Fibroblast of skin of right quadriceps (primary cell): ENCODE measurements at places on chromosomes 4 and X.

DNA sequence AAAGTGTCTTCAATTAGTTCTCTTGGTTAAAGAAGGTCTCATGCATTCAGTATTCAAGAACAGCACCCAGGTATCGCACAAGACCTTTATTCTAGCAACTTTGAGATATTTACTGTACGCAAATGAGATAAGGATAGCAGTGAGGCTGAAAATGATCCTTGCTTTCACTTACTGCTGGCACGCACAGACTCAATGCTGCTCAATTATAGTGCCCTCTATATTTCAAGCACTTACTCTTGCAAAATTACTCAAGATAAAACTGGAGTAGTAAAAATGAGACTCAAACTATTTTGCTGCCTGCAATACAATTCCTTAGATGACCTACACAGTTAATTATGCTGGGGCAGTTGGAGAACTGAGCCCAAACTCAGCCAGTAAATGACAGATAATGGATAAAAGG, 60.9 kb downstream of the ADGRA3 start:
- DNase-seq = no peak

- no peak for DNase-seq
Observed at GRCh38 chrX:132590350-132591026, 101.7 kb upstream of the MBNL3 start.

GRCh38 chr4:110735686-110736085, 112.8 kb upstream of the PITX2 start:
- DNase-seq = peak; percentile 28

- DNase-seq = no peak
Observed at GRCh38 chrX:12958461-12958860, 16.4 kb upstream of the TMSB4X start.

DNA sequence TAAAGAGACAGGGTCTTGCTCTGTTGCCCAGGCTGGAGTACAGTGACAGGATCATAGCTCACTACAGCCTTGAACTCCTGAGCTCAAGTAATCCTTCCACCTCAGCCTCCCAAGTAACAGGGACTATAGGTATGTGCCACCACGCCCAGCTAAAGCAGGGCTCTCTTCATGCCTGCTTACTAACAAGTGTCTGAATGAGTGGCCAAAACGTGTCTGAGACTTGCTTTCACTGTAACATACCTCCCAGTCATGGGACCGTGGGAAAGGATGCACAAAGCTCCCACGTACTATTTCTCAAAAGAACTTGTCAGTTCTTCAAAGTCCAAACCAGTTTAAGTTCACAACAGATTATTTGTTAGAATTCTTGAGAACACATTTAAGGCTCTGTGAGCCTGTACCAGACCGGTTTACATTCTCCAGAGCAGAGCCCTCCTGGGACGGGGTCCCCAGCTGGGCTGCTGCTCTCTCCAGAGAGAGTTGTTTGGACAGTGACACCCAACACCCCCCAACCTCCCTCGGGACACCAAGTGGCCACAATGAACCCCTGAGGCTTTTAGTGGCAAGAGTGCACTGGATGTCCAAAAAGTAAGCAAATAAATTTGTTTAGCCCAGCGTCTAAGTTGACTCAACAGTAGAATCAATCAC, 24.1 kb downstream of the SH3KBP1 start:
- DNase-seq = no peak

- DNase-seq = peak; percentile 2
Observed at GRCh38 chr4:18917689-18918088, 896.1 kb upstream of the LCORL start.

DNA sequence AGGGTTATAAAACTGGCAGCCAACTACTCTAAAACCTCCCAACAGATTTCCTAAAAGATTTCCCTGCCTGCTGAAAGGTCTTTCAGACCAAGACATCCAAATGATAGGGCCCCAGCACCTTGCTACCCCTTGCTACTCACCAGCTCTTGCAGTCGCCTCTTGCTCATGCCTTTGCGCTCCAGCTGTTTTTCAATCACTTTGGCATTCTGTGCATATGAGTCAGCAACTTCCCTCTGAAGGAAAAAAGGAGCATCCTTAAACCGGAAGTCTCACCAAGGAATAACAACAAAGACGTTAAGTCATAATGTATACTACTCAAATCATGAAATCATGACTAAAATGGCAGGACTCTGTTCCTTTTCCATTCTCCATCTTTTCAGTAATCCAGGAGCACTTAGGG, 24.0 kb downstream of the STEEP1 start:
- peak; percentile 77 for DNase-seq

DNA sequence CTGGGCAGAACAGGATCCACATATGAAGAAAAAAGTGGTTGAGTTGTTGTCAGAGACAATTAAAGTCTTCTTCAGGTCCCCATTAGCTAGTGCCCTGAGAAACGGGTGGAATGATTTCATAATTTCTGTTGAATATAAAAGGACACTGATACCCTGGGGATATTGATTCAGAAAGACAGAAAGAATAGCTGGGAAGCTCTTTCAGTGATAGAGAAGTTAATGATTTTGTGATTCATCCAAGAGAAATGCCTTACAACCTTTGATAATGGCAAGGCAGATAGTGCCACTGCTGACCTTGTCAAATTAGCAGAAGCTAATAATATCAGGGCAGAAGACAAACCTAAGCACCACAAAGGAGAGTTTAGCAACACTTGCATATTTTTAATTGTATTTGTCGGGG, 37.9 kb downstream of the UNC5C start:
- no peak for DNase-seq

DNA sequence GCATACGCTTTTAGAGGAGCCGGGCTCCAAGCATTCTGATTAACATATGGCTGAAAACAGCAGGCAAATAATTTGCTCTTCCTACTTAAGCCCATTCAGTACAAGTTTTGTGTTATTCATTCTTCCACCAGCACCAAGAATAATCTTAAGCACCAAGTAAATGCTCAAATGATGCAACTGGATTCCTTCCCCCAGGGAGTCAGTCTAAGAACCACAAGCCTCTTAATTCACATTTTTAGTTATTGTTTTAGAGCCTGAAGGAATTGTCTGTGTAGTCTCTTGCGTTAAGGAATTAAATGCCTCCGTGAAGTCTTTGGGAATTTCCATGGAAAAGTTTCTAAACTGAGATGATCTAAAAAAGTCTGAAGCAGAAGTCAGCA, 61.5 kb upstream of the MAGEB2 start:
- peak; percentile 28 for DNase-seq

GRCh38 chrX:49082271-49082871, 2.7 kb upstream of the WDR45 start:
- no peak for DNase-seq

- DNase-seq = no peak
Observed at GRCh38 chrX:22758807-22759481, 240.8 kb upstream of the DDX53 start.

GRCh38 chr4:36394352-36394903, 113.0 kb downstream of the DTHD1 start:
- no peak for DNase-seq

DNA sequence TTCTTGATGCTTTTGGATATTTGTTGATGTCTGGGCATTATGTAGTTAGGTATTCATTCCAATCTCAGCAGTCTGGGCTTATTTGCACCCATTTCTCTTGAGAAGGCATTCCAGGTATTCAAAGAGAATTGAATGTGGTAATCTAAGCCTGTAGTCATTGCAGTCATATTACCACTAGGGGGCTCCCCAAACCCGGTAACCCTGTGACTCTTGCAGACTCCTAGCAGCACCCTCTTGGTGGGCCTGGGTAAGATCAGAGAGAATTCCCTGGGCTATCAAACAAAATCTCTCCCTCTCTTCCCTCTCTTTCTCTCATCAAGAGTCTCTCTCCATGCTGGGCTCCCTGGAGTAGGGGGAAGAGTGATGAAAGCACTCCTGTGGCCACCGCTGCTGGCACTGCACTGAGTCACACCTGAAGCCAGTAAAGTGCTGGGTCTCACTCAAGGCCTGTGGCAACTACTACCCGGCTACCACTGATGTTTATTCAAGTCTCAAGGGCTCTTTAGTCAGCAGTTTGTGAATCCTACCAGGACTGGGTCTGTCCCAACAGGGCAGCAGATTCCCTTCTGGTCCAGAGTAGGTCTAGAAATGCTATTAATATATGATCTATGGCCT, 187.7 kb upstream of the NUDT10 start:
- DNase-seq = peak; percentile 28

DNA sequence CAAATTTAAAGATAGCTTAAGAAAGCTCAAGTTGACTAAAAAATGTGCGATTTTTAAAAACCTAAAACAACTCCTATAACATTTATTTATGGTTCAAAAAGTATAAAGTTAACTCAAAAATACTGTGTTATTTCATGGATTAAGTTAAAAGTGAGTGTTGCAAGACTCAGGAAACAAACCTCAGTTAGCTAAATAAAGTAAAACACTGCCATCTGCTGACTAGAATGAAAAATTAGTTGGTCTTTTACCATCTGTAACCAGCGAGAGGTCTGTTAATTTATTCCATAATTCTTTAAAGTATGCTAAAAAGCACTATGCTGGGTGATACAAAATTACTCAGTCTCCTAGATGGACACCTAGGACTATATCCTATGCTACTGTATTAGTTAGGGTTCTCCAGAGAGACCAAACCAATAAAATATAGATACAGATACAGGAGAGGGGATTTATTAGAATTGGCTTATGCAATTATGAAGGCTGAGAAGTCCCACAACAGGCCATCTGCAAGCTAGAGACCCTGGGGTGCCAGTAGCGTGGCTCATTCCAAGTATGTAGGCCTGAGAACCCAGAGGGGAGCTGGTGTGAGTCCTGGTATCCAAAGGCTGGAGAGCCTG, 4.9 kb upstream of the WDFY3 start:
- DNase-seq = peak; percentile 57

DNA sequence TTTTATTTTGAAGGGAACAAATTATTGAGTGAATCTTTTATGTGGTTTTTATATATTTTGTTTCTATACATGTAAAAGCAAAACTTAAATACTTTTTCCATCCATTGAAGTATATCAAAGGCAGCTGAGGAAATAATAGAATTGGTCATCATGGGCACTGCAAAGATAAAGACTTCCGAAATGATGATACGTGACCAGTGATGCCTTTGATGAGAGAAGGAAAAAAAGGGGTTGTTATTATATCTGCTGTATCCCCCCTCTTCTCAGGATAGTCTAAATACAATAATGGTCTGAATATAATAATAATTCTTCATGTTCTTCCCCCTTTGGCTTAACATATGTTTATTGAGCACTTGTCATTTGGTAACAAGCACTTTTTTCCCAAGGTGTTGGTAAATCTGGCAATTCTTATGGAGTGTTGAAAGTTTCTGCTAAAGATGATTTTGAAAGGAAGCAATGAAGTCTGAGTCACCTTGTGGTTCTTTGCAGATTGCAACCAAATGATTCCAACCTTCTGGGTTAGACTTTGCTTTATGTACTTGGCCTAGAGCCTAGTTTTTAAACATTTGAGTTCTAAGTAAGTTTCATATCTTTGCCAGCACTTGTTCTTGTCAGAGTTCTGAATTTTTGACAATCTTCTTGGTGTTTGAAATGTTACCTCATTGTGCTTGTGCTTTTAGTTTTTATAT, 60.8 kb downstream of the USP9X start:
- DNase-seq = peak; percentile 86

DNA sequence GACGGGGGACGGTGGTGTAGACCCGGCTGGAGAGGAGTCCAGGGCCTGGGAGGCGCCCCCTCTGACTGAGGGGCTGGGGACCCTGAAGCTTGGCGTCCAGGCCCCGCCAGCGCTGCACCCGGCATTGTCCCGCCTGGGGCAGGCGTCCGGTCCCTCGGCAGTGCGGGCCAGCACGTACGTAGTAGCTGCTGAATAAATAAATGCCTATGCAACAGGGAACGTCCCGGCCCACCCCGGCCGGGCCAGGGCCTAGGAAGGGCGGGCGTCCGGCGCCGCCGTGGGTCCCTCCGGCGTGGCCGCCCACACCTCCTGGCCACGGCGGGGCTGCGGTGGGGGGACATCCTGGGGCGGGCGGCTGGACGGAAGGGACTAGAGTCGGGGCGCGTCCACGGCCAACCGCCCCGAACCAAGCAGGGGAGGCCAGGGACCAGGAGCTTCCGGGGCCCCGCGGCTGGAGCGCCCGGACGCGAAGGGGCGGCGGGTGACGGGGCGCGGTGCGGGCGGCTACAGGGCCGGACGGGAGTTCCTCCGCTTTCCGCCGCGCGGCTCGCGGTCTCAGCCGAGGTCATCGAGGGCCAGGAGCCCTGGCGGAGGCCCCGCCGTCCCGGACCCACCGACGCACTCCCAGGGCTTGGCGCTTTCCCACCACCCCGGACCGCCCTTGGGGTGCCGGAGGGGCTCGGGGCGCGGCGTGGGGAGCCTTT, 886 bp upstream of the WWC2 start:
- peak; percentile 45 for DNase-seq

- no peak for DNase-seq
Observed at GRCh38 chrX:2272337-2272736, 228.4 kb downstream of the DHRSX start.

GRCh38 chr4:1799387-1800375, 6.6 kb downstream of the FGFR3 start:
- DNase-seq = no peak

DNA sequence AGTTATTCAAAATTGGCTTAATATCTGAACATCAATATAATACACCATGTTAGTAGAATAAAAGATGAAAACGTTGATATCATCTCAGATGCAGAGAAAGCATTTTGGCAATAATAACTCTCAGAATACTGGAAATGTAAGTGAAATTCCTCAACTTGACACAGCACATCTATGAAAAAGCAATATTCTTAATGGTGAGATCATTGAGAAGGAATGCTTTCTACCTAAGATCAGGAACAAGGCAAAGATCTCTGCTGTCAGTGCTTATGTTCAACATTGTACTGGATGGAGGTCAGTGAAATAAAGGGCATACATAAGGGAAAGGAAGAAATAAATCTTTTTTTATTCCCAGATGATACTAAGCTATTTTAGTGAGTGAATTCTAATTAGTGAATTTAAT, 40.6 kb downstream of the MRPL1 start:
- no peak for DNase-seq

GRCh38 chr4:77220828-77221613, 64.0 kb downstream of the CCNG2 start:
- DNase-seq = peak; percentile 44

DNA sequence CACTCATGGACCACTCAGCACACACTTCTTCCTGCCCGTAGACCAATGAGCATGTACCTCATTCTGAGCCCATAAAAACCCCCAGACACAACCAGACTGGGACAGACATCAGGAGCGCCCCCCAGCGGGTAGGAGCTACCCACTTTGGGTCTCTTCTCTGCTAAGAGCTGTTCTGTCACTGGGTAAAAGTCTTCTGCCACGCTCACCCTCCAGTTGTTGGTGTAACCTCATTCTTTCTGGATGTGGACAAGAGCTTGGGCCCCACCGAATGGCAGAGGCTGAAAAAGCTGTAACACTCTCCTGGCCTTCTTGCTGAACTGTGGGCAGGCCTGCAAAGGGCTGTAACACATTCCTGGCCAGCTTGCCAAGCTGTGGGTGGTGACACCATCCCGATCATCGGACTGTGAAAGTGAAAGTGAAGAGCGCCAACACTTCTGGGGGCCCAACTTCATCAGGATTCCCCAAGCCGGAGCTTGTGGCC, 137.6 kb downstream of the TECRL start:
- DNase-seq = no peak

GRCh38 chrX:129965166-129965565, 17.3 kb upstream of the BCORL1 start:
- DNase-seq = no peak
